ENCODE measurements at places on chromosomes 4 and X. TPM values are rescaled to one million over a fixed set of nuclear protein-coding genes. Genes with fewer than 3 reads are reported as not detected.

DNA sequence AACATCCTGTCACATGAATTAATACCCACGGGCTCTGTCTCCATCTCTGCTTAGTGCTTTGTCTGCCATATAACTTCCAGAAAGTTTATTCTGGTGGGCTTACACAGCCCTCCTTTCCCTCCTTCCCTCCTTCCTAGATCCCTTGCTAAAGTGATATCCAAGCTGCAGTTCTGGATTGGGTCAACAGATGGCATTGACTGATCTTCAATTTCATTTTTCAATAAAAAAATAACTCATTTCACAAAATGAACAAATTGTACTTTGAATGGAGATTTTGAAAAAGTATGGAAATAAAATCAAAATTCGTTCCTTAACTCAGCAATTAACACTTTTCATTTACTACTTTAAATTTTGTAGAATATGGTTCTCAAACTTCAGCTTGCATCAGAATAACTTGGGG, 94.9 kb downstream of the NXF2 start:
- DNase-seq = no peak

GRCh38 chr4:4302001-4302400, 11.9 kb downstream of the ZBTB49 start:
- DNase-seq = no peak

Gene ADH7
- not detected for total RNA-seq

DNA sequence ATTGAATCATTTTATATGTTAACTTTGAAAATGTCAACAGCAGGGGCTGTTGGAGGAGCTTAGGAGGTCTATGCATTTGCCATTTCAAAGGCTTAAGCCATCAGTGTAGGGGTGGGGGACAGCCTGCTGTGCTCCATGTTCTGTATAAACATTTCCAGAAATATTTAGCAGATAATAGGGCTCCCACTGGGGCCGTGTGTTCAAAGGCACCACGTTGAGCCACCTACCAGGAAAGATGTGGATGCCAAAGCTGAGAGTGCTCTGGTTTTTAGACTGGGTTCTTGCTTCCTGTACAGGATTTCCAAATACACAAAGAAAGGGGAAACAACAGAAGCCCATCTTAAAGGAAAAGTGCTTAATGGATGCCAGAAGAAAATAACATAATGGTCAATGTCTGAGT, 219.5 kb downstream of the CENPC start:
- no peak for DNase-seq

Gene CLIC2
- total RNA-seq = 19.2 TPM
